Activated gamma-delta T cell (primary cell): ENCODE measurements at places on chromosomes 3 and 15.

DNA sequence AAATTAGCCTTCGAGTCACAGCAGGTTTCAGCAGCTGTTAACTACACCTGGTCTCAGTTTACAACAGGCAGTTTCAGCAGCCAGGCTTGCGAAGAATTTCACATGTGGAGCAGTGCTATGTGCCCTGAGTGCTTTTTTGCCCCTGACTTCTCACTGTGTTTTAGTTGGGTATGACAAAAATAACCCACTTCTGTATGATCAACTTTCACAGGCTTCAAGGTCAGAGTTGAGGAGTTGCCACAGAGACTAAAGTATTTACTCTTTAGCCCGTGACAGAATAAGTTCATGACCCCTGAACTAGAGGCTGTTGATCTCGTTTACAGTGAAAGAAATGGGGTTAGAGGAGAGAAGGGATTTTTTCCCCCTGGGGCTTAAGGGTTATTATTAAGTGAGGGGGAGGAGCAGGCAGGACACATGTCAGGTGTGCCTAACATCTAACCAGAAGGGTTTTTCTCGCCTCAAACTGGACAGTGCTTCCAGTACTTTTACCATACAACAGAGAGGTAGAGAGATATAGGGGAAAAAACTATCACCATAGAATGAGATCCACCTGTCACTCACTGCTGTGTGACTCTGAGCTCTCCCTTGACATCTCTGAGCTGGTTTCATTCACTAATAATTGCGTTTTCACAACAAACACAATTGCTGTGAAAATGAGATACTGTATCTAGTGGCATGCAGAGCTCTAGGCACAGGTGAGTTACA is 14.0 kb upstream of the TOPBP1 start:
- no peak for DNase-seq

- no peak for DNase-seq
These were observed 57.5 kb downstream of the IGSF11 start for GRCh38 chr3:118977118-118977517.

DNA sequence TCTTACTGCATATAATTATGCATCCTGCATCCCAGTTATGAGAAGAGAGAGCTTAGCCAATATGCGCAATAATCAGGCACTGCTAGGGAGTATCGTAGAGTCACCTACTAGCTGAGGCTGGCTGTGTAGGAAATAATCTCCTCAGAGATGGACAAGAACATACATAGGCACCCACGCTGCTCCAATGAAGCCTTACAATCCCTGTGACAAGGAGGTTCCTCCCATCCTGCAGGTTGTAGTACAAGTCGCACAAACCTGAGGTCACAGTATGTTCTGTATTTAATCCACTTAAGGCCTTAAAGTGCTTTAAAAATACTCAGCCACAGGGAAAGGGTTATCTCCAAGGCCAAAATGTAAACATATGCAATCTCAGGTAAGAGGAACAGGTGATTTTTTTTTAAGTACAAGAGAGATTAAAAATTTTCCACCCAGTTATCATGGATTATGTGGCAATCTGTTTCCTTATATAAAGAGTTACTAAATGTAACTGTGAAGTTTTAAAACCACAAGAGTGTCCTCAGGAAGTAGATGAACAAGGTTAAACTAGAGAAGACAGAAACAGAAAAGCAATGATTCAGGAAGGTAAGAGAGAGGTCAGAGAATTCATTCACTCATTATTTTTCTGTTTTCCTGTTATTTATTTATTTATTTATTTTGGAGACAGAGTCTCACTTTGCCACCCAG is 7.5 kb upstream of the COLQ start:
- DNase-seq: no peak

GRCh38 chr15:88704791-88705768 is 66.3 kb downstream of the ISG20 start:
- no peak for DNase-seq

DNA sequence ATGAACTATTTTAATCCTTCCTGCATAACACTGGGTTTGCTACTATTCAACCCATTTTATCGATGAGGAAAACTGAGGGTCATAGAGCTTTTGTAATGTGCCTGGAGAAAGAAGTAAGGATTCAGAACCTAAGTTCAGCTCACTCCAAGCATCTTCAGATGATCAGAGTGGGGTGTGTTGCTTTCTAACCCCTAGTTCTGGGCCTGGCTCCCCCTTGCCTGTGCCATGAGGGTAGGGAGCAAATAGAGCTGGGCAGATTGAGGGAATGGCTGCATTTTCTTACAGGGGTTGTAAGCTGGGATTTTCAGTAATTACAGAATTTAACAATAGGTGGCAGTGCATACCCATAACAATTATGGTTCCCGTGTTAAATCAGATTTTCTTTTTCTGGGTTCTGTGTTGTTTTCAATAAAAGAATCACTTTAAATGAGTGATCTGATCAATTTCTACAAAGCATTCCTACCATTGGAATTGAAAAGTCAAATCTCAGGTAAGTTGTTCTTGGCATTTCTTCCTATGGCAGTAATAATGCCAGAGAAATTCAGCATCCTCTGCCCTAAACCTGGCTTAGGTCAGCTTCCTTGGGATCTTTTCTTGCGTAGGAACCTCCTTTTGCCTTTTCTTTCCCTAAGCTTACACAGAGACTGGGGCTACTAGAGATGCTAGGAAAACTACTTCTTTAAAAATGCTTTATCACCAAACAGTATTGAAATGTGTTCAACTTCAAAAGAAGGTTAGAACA is 103.8 kb upstream of the IL12A start:
- DNase-seq: no peak
